ENCODE measurements at places on chromosomes 4 and X.

DNA sequence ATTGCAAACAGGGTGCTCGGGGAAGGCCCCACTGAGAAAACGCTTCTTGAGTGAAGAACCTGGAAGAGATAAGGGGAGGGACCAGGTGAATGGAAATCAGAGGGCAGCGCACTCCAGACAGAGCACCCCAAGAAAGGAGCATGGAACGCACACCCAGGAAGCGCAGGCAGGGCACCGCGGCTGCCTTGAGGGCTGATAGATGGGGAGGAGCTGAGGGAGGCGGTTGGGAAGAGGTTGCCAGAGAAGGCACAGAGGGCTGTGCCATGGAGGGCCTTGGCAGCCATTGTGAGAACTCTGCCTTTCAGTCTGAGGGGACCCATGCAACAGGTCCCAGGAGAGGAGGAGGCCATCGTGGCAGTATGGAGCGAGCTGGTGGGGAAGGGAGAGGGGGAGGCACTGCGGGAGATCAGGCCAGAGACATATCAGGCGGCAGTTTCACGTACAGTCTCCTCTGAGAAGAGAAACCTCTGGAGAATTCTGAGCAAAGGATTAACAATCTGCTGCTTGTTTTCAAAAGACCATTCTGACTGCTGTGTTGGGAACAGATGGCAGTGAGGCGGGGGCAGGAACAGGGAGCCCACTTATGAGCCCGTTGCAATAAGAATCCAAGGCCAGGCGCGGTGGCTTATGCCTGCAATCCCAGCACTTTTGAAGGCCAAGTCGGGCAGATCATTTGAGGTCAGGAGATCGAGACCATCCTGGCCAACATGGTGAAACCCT lies 83.7 kb downstream of the PCYT1B start:
- DNase-seq, result no peak

GRCh38 chr4:139768896-139769295 lies 103.3 kb downstream of the MGST2 start:
- no peak for DNase-seq

- peak; percentile 17 for DNase-seq
Measured at GRCh38 chr4:168917138-168917779, 92.8 kb downstream of the CBR4 start.

- DNase-seq, result no peak
Measured at GRCh38 chrX:106286053-106286650, 118.0 kb downstream of the PWWP3B start.

GRCh38 chr4:48249378-48249777 lies 20.3 kb downstream of the TEC start:
- DNase-seq, result no peak

DNA sequence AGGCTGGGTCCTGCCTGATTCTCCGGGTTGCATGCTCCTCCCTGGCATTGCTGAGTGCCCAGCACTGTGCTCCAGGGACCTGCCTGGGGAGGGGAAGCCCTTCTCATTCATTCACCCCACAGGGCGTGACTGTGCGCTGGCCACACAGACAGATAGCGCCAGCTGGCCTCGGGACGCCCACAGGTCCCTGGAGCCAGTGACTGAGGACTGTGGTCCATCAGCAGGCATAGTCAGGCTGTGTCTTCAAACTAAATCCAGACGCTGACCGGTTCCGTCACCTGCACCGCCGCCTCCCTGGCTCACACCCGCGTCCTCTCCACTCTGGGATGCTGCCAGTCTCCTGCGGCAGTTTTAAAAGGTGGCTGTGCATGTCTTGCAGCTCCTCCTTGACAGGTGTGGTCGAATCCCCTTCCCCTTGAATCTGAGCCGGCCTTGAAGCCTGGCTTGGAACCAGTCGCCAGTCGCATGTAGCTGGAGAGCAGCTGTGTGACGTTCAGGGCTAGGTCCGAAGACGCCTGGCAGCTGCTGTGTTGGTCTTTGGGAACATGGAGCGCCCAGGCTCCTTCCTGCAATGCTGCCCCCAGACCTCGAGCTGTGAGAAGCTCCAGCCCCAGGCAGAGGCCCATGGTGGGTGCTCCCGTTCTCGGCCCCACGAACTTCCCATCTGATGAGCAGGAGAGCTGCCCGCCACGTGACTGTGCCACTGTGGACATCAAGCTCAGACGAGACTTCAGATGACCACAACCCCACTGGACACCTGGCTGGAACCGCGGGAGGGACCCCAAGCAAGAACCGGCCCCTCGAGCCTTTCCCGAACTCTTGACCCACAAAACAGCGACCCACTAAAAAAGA lies 94.1 kb downstream of the ADRA2C start:
- no peak for DNase-seq

GRCh38 chr4:3736806-3737205 lies 29.4 kb upstream of the ADRA2C start:
- no peak for DNase-seq

All from CD4-positive, alpha-beta T cell treated with Interleukin-1 beta for 1 hour (primary cell).